ENCODE measurements at places on chromosomes 7 and 10.

DNA sequence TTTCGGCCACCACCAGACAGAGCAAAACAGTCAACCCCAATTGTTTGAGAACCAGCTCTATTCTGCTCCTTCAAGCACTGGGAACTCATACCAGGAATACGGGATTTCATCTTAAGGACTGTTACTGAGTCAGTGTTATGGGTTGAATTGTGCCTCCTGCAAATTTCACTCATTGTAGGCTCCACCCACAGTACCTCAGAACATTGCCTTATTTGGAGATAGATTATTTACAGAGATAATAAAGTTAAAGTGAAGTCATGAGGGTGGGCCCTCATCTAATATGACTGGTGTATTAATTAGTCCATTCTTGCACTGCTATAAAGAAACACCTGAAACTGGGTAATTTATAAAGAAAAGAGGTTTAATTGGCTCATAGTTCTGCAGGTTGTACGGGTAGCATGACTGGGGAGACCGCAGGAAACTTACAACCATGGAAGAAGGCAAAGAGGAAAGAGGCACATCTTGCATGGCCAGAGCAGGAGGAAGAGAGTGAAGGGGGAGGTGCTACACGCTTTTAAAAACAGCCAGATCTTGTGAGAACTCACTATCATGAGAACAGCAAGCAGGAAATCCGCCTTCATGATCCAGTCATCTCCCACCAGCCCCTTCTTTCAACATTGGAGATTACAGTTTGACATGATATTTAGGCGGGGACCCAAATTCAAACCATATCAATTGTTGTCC lies 14.3 kb upstream of the ZNF248 start:
- no peak for DNase-seq

- no peak for DNase-seq
These were observed 5.7 kb downstream of the CYTH3 start for GRCh38 chr7:6266699-6267098.

DNA sequence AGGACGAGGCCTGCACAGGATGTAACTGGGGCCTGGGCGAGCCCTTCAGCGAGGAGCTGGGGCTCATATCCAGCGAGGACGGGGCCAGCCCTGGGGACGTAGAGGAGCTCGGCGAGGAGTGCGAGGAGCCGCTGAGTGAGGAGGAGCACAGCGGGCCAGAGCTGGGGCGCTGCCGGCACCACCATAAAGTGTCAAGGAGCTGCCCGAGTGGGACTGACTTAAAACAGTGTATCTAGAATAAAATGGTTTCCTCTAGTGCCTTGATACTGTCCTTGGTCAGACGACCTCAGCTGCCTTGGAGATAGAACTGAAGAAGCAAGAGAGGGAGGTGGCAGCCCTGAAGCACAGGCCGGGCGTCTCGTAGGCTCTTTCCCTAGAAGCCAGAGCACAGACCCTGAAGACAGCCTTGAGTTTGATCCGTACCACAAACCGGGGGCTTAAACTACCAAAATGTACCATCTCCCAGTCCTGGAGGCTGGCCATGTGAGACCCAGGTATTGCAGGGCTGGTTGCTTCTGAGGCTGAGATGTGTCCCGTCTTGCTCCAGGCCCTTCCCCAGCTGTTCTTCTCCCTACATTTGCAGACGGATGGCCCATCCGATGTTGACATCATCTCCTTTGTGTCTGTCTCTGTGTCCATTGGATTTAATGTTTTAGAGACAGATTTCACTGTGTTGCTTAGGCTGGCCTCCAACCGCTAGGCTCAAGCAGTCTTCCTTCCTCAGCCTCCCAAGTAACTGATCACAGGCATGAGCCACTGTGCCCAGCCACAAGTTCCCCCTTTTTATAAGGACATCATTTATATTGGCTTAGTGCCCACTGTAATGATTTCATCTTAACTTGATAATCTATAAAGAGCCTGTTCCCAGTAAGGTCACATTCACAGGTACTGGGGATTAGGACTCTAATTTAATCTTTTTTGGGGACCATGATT lies 35.8 kb downstream of the DNAJB6 start:
- no peak for DNase-seq

DNA sequence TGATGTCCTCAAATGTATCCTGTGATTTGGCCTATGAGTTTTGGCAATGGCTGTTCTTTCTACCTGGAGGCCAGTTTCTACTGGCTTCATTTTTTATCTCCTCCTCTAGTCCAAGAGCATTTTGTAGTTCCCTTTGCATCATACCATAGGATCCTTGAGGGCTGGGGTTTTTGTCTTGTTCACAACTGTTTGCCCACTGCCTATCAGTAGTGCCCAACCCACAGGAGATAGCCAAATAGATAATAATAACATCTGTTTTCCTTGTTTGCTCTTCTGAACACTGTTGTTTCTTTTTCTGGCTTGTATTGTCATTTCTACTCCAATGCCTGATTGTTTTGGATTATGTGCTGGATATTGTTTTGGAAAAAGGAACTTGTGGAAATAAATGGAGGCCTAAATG lies 3.4 kb downstream of the CDK1 start:
- DNase-seq = no peak

DNA sequence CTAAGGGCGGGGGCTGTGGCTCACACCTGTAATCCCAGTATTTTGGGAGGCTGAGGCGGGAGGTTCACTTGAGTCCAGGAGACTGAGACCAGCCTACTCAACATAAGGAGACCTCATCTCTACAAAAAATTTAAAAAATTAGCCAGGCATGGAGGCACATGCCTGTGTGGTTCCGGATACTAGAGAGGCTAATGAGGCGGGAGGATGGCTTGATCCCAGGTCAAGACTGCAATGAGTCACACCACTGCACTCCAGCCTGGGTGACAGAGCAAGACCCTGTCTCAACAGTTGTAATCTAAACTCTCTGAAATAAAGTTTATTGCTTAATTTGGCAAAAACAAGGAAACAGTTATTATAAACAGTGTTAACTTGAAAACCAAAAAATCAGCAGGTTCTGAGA lies 123.3 kb downstream of the USP6NL start:
- no peak for DNase-seq

GRCh38 chr10:98163941-98164340 lies 29.5 kb downstream of the R3HCC1L start:
- DNase-seq = no peak

DNA sequence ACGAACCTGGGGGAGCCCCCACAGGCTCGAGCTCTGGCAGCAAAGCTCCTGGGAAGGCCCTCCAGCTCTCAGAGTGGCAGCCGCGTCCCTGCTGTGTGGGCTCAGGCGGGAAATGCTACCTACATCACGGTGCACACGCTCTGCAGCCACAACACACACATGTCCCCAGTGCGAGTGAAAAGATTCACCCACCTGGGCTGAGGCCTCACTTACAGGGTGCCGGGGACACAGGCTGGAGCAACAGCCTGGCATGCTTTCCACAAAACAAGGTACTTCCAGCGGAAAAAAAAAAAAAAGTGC lies 410.4 kb upstream of the FOXK1 start:
- no peak for DNase-seq

GRCh38 chr10:106043863-106044262 lies 1120.6 kb downstream of the SORCS1 start:
- peak; percentile 44 for DNase-seq

GRCh38 chr10:17249820-17250219 lies 21.8 kb downstream of the VIM start:
- DNase-seq = no peak

GRCh38 chr7:5625938-5626337 lies 155.5 kb downstream of the RNF216 start:
- peak; percentile 90 for DNase-seq

DNA sequence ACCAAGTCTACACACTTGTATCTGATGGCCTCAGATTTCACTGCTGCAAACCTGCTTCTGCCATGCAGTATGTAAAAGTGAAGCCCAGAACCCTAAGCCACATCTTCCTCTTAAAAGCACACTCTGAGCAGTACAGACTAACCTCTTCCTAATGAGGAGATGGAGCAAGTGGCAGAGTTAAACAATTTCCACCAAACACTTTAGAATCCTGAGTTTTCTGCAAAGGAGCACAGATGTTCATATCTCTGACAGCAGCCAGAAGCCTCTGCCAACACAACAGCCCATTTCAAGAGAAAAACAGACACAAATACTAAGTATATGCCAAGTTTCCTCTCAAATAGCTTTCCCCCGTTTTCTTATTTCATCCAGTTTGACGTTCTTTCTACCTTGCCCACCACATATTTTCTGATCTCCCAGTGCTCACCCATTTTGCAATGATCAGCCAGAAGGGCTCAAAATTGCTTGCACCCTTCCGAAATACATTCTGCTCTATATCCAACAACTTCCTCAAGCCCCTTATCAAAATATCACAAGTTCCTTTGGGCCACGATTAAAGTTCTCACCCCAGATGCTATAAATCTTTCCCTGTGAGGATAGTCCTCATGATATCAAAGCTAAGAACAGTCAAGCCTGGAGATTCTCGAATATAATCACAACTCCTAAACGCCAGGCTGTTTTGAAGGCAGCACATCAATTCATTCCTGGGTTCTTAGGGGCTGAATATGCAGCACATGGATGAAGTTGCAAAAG lies 27.5 kb downstream of the ELMO1 start:
- DNase-seq = no peak

DNA sequence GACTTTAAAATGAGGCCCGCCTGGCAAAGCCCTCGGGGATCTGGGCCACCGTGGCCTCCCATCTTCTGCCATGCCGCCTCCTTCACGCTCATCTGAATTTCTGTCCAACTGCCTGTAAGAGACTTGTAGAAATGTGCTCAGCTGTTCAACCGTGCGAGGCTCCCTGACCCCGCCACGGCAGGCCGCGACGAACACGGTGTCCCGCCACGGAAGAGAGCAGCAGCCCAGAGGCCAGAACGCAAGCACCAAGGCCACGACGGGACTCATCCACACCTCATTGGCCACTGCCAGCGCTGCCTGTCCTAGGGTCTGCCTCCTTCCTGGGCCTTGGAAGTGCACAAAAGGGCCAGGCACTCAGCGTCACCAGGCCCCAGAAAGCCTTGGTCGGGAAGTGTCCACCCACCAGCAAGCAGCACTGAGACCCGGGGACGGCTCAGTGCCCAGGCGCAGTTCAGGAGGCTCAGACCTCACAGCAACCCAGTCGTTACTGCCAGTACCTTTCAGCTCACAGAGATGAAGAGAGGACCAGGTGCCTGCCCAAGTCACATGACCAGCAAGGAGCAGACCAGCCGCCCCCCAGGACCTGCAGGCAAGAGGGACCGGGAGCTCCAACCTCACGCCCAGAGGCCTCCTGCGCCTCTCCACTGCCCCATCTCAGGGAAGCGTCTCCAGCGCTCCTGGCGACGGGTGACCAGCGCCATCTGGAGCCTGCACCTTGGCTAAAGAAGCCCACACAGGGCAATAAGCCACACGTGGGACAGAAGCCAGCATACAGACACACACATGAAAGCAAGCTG lies 85.9 kb downstream of the MAD1L1 start:
- DNase-seq = no peak

- no peak for DNase-seq
These were observed 10.2 kb downstream of the KIAA1549 start for GRCh38 chr7:138970952-138971351.

DNA sequence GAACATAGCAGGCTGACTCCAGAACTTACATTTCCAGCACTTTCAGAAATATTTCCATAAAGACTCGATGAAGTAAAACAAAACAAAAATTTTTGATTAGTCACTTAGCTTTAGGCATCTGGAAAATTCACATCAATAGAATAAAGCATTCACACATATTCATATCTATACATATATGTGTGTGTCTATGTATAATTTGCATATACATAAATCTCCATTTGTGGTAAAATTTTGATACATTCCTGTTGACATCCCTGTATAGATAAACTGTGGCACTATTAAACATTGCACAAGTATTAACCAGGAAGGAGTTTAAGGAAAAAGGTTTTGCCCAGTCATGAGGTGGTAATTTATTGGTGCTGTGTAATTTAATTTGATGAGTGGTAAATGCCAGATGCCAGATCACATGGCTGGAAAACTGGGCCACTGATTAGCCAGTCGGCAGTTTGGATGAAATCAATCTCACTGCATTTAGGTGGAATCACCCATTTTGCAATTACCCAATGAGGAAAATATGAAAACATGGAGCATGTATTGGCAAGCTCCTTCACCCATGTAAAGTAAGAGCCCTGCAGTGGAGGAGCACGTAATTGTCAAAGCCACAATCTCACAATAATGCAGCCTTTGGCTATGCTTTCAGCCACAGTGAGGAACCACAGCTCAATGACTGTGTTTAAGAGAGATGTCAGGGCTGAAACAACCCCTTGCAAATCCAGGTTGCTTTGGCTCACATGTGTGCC lies 294.6 kb downstream of the RNLS start:
- no peak for DNase-seq

- DNase-seq = no peak
These were observed 4.1 kb downstream of the HOXA9 start for GRCh38 chr7:27161214-27161720.

GRCh38 chr7:16646472-16647072 lies 591 bp downstream of the BZW2 start:
- no peak for DNase-seq

GRCh38 chr7:50282813-50283605 lies 21.5 kb upstream of the IKZF1 start:
- no peak for DNase-seq

DNA sequence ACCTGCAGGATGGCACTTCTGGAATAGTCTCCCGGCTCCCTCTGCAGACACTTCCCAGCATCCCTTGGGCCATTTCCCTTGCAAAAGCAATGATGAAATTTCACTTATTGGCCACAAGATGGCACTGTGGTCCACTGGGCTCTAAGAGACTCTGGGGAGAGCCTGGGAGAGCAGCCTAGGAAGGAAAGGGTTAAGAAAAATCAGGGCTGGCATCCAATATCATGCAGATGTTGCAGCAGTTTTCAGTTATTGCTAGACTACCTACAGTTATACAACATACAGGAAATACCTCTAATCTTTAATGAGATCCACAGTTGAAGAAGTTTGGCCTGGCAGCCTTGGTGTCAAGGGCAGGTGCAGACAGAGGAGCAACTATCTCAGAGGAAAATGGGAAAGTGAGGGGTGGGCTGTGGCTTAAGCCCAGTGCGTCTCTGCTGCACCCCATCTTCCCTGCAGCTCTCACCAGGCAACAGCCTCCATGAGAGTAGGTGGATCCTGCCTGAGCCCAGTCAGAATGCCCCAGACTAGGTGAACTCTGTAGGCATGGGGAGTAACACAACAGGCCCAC lies 100.2 kb upstream of the PRSS58 start:
- peak; percentile 78 for DNase-seq

- DNase-seq = peak; percentile 85
These were observed 8.4 kb upstream of the LYZL2 start for GRCh38 chr10:30637881-30638467.
